ENCODE measurements at places on chromosomes 7 and 10. TPM values are rescaled to one million over a fixed set of nuclear protein-coding genes. Genes with fewer than 3 reads are reported as not detected.

LRRN3 gene
- polyA plus RNA-seq: 0.05 TPM

- no peak for DNase-seq
Observed at GRCh38 chr7:138502023-138502767, 42.1 kb downstream of the TRIM24 start.

GRCh38 chr10:124732931-124733570 is 11.1 kb downstream of the FAM53B start:
- DNase-seq: no peak

- DNase-seq: no peak
Observed at GRCh38 chr10:50231515-50232260, 19.6 kb downstream of the ASAH2 start.

DNA sequence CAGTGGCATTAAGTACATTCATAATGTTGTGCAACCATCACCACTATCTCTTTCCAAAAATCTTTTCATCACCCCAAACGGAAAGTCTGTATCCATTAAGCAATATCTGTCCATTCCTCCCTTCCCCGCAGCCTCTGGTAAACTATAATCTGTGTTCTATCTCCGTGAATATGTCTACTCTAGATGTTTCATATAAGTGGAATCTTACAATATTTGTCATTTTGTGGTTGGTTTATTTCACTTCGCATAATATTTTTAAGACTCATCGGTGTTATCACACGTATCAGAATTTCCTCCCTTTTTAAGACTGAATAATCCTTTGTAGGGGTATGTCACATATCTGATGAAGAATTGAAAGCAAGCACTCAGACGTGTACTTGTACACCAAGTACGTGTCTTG is 86.0 kb upstream of the FGFR2 start:
- DNase-seq: no peak

Measured in A549 (cell line).